ENCODE measurements at places on chromosomes 12 and 14.

DNA sequence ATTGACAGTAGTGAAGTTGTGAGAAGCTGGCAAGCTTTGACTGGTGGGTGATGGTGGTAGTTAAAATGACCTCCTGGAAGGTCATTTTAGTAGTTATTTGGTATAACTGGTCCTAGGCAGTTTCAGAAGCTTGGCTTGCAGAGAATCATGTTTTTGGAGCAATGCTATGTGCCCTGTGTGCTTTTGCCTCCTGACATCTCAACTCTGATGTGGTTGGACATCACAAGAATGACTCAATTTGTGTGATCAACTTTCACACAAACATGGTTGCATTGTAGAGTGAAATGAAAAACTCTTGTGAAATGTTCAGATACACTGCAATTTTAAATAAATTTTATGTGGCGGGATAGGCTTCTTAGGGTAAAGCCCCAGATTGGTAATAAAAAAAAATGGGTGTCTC, 8.3 kb upstream of the ABCD2 start:
- no peak for DNase-seq

DNA sequence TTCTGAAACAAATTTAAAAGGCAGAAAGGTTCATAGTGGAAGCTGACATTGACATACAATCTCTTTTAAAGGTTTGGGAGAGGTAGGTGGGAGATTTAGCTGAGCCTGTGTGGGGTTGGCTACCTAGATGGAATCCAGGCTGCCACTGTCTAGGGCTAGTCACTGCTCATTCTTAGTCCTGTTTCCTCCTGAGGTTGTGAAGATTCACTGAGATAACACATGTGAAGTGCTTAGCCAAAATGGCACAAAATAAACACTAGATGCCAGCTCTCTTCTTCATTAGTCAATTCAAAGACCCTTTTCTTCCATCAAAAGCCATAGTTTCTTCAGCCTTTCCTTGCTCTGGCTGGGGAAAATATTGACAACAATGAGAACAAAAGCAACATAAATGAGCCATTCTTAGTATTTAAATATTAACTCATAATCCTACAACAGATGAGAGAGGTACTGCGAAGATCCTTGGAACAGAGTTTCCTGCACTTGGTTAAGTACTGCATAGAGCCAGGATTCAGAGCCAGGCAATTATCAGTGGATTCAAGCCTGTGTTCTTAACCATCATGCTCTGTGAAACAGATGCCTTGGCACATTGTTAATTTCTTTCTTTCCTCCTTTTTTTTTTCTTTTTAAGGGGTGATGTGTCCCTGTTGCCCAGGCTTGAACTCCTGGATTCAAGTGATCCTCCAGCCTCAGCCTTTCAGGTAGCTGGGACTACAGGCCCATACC, 3.5 kb downstream of the MYF6 start:
- DNase-seq = no peak

DNA sequence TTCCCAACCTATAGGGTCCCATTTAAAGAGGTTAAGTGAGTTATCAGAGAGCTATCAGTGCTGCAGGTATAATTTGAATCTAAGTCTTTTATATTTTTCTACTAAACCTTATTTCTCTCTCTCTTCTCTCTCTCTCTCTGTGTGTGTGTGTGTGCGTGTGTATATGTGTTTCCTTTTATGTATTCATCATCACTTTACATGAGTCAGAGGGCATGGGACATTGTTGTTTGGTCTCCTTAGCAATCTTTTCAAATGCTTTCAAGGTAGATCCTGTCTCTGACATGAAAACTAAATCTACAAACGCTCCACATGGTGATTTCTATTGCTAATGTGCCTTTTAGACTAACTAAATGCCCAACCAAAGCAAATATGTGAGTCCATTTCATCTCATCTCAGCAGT, 459.7 kb downstream of the BTG1 start:
- no peak for DNase-seq

- DNase-seq = no peak
Observed at GRCh38 chr12:108798551-108799221, 58.7 kb downstream of the SSH1 start.

GRCh38 chr12:124921200-124922031, 7.0 kb upstream of the UBC start:
- no peak for DNase-seq

DNA sequence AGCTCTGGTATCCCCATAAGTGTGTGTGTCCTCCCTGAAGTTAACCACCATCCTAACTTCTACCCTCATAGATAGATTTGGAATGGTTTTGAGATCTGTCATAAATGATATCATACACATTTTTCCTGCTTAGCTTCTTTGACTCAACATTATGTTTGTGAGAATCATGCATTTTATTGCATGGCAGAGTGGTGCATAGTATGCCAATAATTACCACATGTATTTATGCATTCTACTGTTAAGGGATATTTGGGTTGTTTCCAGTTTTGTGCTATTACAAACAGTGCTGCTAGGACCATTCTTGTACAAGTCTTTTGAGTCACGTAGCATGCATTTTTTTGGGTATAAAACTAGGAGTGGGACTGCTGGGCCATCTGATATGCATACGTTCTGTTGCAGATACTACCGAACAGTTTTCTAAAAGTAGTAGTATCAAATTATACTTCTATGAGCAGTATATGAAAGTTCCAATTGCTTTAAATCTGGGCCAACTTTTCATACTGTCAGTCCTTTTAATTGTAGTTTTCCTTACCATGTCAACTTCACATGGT, 13.4 kb downstream of the GRIP1 start:
- DNase-seq = no peak

DNA sequence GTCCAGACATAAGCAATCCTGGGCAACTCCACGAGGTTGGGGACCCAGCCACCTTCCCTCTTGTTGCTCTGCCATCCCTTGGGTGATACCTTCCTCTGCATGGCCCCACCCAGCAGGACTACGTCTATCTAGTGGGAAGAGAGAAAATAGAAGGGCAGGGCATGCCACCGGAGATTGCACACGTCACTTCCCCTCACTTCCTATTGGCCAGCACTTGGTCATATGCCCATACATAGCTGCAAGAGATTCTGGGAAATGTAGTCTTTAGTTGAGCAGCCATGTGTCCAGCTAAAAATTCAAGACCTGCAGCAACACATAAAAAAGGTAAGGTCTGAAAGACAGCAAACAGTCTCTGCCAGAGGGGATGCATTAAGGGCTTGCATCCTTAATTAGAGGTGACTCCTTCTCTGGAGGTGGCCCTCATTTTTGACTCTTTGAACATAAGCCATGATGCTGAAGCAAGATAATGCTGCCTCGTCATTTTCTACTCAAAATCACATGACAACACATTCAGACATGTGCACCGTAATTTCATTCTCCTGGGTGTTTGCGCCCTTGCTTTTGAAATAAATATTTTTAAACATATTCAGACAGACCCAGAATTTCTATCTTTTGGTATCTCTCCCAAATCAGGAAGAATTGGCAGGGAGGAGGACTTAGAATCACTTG, 91.8 kb upstream of the PWP1 start:
- DNase-seq = no peak

DNA sequence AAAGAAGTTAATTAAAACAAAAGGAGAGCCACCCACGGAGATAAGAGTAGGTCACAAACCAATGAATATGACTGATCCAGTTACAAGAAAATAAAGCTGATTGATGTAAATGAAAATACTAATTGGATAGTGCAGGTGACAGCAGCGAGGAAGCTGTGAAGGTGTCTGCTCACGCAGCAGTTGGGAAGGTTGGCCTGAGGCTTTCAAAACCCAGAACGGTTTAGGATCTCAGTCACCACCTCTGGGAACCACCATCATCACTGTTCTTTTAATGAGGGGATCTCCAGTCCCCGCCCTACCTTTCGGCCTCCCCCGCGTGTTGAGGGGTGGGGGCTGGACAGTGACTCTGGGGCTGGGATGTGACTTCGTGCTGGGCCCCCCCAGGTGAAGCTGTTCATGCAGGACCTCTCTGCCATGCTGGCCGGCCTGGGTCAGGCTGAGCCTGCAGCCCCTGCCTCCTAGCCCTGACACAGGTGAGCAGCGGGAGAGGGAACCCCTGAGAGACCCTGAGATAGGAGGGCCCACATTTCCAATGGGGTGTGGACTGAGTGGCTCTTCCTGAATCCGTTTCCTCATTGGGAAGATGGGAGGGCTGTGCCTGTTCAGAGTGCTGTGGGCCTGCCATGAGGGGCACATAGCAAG, 7.8 kb downstream of the CFAP73 start:
- DNase-seq = no peak

DNA sequence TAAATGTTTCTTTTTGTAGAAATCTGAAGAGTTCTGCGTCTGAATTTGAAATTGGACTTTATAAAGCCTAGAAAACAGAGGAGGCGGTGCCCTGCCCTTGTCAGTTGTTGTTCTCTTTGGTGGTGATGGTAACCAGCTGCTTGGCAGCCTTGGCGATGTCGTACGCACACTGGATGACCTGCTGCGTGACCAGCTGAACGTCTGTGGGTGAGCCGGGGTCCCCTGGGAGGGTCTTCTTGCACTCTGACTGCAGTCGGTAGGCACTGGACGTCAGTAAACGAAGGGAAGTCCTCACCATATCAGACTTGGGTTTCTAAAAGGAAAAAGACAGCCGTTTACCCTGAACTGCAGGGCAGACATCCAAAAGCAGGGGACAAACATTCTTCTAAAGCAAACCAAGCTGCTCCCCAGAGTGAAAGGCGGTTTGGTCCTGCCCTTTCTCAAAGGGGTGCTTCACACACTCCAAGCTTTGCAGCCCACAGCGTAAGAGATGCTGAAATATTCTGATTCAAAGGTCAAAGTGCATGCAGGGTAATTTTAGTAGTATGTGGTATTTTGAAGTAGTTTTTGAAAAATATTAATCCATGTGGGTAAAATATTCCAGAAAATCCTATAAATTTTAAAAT, 32.9 kb downstream of the TCHP start:
- DNase-seq = no peak

DNA sequence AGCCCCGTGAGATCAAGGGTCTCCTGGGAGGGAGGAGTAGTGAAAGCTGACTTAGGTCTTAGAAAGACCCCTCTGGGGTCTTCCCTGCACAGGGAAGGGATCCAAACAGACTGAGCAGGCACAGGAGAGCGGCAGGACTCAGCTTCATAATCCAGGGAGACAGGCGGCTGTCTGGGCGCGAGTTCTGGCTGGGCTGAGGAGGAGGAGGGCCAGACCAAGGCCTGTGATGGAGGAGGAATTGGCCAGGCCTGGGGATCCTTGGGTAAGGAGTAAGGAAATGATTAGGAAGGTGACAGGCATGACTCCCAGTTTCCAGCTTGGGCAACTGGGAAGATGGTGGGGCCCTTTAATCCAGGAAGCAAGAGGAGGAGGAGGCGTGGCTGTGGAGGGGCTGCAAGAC, 93.1 kb downstream of the DICER1 start:
- no peak for DNase-seq

GRCh38 chr14:68553311-68553710, 239.6 kb downstream of the ZFP36L1 start:
- DNase-seq = no peak

DNA sequence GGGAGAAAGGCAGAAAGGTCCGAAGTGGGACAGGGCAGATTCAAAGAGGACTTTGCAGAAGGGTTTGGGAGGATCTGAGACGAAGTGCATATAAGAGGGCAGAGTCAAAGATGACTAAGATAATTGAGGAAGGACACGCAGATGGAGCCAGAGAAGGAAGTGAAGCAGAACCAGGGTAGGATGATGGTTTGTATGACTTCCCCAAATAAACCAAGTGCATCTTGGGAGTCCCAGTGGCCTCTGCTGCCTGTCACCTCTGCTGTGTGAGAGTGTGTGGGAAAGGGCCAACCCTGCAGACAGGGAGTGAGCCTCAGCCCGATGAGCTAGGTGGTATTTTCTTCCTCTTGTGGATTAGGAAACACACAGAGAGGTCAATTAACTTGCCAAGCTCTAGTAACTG, 36.8 kb downstream of the FLVCR2 start:
- DNase-seq = no peak

DNA sequence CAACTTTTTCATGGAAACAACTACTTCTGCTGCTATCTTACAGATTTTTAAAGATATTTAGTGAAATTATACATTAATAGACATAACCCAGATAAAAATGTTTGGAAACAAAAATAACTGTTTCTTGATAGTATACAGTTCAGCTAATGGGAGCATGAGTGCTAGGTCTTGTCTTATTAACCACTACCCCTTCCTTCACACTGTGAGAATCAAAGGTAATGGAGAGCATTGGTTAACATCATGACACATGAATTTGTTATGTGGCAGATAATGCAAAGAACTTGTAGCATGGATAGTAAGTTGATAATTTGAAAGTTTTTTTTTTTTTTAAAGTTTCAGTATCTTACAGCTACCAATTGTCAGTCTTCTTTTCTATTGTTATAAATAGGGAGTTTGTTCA, 44.2 kb downstream of the CCDC91 start:
- no peak for DNase-seq

DNA sequence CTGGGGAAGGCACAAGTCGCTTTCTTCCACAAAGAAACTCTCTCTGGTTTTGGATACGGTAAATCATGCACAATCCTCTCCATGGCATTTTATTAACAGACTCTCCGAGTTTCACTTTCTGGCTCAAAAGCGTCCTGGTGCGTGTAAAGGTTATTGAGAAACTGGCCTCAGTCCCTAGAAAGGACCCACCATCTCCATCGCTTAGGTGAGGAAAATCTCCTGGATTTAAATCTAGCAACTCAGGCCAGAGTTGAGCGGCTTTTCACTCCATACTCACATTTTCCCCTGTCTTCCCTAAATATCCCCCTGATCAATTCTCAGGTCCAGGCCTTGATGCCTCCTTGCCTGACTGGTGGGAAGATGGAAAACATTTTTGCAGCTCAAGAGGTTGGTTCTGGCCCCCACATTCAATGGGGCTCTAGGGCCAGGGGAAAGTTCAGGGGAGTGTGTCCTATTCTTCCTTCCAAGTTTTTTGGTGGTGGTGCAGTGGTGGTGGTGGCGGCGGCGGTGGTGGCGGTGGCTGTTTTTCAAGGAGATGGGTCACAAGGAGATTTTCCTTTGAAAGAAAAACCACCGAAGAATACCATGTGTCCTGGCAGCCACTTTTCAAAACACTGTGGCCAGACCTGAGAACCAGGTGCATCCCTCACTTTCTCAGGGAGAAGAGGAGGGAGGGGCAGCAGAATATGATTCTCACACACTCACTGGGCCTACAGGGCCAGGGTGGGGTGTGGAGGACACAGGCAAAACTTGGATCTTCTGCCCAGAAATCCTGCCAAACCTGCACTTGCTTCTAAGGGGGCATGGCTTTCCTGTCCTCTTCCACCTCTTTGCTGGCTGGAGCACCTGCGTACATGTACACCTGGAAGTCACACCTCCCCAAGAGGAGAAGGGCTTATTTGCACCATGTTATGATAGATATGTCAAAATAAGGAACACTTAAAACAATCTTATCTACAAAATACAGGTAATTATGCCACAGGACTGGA, 46.7 kb upstream of the PNMA1 start:
- DNase-seq = no peak

DNA sequence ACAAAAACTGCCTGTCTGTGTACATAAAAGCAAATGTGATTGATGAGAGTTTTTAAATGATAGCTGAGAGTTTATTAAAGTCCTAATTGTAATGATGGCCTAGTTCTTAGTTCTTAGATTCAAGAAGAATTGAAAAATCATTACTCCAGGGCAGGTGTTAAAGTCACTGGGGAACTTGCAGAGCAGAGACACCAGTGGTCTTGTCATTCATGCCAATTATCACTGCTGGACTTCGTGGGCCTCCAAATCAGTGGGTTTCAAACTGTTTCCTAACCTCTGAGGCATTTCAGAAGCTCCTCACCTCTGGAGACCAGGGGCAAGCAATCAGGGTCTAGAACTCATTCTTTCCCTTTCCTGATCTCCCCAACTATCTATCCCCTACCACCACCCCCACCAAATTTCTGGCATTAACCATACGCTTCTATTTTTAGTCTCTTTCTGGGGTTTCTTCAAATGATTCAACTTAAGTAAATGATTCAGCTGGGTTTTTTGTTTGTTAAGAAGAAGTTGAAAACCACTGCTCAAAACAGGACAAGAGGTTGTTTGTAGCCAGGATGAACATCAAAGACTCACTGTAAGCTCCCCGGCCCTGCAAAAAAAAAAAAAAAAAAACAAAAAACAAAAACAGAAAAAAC, 80.1 kb downstream of the CEP83 start:
- no peak for DNase-seq

All from stimulated activated CD8-positive, alpha-beta memory T cell treated with anti-CD3 and anti-CD28 coated beads, Interleukin-15, amount 100 ng/mL, for 24 hours (primary cell).